ENCODE measurements at places on chromosomes 3 and 15.

GRCh38 chr15:39942101-39942752 lies 8.3 kb downstream of the EIF2AK4 start:
- no peak for DNase-seq

DNA sequence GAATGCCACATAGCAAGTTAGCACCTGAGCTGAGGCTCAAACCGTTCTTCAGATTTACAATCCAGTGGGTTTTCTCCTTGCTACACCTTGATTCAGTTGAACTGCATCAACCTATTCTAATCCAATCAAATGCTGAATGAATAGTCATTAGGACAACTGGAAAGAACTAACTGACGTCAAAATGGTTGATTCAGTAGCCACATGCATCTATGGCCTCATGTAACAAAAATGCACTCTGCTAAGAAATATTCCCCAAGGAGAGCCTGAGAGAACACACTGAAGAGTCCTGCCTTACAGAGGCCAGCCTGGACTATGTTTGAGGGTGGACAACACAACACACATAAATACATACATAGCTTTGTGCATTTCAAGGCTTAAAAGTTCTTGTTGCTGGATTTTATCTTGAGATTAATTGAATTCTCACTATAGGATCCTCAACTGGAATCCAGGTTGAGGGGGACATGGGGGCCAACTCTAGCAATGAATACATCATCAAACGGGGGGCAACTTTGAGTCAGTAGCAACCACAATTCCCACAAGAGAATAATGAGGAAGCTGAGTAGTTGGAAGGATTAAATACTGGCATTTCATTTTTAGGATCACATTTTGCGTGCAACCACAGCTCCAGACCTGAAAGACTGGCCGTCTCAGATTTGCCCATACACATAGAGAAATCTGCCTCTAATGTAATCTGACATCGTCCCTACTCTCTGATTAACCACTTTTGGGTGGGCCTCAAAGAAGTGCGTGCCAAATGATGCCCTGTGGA lies 280.2 kb upstream of the ICE2 start:
- no peak for DNase-seq

- DNase-seq = no peak
These were observed 283.3 kb downstream of the ADAMTS17 start for GRCh38 chr15:100058458-100058857.

- no peak for DNase-seq
These were observed 3.2 kb upstream of the CNOT10 start for GRCh38 chr3:32681811-32682210.

DNA sequence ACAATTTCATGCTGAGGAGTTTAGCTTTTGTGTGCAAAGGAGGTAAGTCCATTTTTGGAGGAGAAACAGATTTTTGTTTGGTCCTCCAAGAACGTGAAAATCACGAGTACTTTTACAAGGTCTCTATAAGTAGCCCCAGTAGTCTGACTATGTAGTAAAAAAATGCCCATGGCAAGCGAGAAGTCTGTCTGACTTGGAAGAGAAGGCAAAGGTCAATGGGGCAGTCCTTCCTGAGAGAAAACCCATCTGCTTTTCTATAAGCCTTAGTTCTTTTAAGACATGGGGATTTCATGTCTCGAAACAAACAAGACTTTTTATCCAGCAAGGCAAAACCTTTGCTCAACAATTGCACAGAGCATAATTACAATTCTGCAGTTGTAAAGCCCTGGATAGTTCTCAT lies 183.2 kb downstream of the GAP43 start:
- no peak for DNase-seq

- no peak for DNase-seq
These were observed 1.7 kb downstream of the AKAP13 start for GRCh38 chr15:85381850-85382751.

DNA sequence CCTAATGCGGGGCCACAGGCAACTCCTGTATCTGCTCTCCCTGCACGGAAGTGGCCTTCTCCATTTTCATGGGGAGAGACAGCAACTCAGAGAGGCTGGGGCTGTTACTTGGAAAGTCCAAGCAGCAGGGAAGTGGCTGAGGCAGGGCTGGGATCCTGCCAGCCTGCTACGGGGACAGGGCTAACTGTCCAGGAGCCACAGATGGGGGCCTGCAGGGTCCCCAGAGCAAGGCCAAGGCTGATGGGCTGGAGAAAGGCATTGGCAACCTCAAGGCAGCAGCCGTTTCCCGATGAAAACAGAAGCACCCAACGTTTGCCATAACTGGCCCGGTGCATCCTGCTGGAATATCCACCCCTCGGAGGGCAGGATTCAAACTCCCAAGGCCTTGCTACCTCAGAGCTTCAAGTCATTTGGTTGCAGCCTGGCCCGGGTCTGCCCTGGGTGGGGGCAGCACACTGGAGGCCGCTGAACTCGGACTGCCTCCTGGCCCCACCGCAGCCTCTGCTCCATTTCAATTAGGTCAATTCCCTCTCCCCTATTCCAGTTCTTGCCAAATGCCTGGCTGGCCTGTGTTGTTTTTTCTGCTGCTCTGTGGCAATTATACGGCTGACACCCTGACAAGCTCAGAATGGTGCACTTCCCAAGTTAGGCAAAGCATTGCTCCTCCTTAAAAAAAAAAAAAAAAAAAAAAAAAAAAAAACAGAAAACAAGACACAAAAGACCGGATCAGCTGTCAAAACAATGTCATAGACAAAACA lies 143.5 kb downstream of the NUP210 start:
- no peak for DNase-seq

DNA sequence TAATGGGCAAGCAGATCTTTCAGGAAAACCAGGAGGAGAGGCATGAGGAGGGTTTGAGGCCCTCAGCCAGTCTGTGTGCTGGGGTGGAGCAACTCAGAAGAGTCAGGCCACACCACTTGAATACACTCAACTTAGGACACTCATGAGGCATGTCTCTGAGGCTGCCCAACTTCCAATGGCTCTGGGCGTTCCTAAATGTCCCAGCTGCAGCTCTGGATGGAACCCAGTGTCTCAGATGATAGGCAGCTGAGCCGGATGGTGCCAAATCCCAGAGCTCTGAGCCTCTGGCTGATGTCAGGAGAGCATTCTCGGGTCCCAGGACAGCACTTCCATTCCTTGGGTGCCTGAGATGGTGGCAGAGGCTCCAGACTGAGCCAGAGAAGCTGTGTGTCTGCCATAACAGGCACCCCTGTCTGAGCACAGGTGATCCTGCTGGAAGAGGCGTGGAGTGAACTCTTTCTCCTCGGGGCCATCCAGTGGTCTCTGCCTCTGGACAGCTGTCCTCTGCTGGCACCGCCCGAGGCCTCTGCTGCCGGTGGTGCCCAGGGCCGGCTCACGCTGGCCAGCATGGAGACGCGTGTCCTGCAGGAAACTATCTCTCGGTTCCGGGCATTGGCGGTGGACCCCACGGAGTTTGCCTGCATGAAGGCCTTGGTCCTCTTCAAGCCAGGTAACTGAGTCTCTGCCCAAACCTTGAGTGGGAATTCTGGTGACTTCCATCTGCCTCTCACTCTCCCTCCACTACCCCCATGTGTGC lies 2.8 kb downstream of the NR2E3 start:
- no peak for DNase-seq

GRCh38 chr3:31423482-31423881 lies 109.2 kb upstream of the STT3B start:
- DNase-seq = peak; percentile 14

All from nephron progenitor cell (in vitro differentiated cells).